ENCODE measurements at places on chromosomes 13 and 19.
A peak's percentile ranks its signal among the peaks of the same experiment; 100 is the strongest.

- DNase-seq = no peak
Measured at GRCh38 chr19:18961767-18962620, 21.0 kb upstream of the HOMER3 start.

DNA sequence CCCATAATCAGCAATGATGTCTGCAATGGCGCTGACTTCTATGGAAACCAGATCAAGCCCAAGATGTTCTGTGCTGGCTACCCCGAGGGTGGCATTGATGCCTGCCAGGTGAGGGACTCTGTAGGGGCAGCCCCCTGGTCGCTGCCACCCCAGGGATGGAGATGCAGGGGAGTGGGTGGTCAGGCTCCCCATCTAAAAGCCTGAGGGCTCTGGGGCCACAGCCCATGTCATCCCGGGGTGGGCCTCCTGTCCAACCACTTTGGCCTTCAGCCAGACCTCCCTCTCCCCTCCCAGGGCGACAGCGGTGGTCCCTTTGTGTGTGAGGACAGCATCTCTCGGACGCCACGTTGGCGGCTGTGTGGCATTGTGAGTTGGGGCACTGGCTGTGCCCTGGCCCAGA lies 24.1 kb downstream of the HPN start:
- no peak for DNase-seq

DNA sequence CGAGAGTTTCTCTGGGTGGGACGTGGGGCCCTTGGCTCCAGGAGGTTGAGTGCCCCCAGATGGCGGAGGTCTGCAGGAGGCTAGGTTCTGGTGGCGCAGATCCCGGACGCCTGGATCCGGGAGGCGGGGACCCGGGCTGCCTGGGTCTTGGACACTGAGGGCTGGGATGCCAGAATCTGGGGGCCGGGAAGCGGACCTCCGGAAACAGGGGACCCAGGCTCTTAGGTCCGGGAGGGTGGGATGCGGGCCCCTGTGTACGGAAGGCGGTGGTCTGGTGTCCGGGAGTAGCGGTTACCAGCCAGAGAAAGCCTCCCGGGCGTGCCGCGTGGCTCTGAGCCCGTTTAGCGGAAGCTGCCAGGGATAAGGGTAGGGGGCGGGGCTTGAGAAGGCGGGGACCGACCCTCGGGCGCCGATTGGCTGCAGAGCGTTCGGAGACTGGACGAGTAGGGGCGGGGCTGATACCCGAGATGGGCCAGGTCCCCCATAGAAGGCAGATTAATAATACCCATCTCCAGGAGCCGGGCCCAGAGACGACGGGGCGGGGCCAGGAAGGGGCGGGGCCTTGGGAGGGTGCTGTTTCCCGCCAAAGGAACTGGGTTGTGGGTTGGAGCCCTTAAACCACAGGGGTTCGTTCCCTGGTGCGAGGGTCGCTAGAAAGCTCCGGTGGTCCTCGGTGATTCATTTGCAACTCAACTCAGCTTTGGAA lies at the start of gene SLC1A5:
TSS of gene SLC1A5 (minus strand) at position 333 of the 706 bp plus-strand sequence. CDS start 629 bp downstream, outside the sequence.
- DNase-seq = peak; percentile 98

DNA sequence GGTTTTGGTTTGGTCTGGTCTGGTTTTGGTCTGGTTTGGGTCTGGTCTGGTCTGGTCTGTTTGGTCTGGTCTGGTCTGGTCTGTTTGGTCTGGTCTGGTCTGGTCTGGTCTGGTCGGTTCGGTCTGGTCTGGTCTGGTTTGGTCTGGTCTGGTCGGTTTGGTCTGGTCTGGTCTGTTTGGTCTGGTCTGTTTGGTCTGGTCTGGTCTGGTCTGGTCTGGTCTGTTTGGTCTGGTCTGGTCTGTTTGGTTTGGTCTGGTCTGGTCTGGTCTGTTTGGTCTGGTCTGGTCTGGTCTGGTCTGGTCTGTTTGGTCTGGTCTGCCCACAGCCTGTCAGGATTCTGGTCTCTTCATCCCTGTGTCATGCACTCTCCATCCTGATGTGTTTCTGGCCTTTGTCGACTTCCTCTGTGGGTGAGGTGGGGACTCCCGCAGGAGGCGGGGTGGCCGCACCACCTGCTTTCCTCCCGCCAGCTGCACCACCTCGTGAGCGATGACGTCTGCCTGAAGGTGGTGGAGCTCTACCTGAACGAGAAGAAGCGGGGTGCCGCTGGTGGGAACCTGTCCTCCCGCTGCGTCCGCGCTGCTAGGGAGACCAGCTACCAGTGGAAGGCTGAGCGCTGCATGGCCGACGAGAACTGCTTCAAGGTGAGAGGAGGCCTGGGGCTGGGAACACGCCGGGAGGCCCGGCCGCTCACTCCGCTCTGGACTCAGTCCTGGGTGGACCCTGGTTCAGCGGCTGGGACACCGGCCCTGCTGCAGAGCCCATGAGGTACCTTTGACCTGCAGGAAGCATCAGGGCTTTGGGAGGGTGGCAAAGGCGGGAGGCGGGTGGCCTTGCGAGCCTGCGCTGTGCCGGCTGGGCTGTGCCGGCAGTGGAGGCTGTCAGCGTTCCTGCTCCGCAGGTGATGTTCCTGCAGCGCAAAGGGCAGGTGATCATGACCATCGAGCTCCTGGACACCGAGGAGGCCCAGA lies 12.9 kb upstream of the F2RL3 start:
- no peak for DNase-seq

GRCh38 chr13:93038187-93038586 lies 188.4 kb upstream of the GPC6 start:
- no peak for DNase-seq
